ENCODE measurements at places on chromosomes 6 and 20. TPM values are rescaled to one million over a fixed set of nuclear protein-coding genes. Genes with fewer than 3 reads are reported as not detected.

CLPSL1 gene
- total RNA-seq: not detected

PGC gene
- not detected for total RNA-seq

CNKSR3 gene
- total RNA-seq: 5.3 TPM

TFAP2C gene
- 1.7 TPM for total RNA-seq

PPP1R14C gene
- total RNA-seq: 89.9 TPM

PCED1A gene
- 35.8 TPM for total RNA-seq

MCCD1 gene
- total RNA-seq: not detected
